Eye (tissue), 1 donor: ENCODE measurements at places on chromosomes 13 and 19.

DNA sequence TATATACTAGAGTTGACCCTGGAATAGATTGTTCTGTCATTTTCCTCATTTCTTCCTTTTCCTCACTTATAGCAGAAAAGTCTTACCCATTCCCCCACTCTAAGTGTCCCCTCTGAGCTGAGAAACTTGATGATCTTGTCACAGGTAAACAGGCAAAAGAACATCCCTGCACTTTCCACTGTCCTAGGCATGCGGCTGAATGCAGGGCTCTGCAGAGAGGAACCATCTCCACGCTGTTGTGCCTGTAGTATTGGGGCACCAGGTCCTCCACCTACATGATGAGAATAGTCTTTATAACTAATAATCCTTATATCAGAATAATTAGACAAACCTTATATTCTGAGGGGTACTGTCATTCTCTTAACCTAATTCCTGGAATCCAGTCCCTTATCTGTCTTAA is 211.3 kb downstream of the RBM26 start:
- DNase-seq: no peak

DNA sequence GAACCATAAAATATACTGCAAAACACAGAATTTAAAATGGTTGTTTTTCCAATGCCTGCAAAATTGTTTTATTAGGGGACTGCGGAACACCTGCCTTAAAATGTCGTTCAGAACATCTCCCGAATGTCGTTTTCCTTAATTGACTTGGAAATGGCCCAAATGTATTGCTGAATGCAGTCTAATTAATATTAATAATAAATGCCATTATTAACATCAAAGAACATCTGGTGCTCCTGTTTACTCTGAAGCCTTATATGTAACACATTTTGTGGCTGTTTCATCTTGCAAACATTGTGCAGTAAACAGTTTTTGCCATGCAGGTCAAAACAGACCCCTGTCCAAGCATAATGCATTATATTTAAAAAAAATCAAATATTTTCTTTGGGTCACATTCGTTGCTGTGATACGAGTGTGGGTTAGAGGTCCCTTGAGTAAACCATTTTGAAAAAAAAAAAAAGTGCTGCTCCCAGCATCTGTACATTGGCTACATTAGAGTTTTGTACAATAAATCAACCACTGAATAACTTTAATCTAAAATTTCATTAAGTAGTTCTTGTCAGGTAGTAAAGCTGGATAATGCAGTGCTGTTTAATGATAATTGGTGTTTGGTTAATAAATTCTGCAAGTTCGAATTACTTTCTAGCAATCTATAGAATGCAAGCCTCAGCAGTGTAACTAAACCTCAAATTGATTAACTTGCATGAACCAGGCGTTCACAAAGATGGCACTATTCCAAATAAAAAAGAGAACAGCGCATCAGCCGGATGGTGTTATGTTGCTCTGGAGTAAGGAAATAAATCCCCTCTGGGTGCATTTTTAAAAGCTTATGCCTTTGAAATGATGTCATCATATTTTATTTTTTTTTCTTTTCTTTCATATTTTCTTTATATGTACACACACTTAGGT is 140.2 kb downstream of the ZNF536 start:
- DNase-seq: peak; percentile 76

GRCh38 chr13:48012668-48013067 is 11.6 kb upstream of the SUCLA2 start:
- DNase-seq: no peak

DNA sequence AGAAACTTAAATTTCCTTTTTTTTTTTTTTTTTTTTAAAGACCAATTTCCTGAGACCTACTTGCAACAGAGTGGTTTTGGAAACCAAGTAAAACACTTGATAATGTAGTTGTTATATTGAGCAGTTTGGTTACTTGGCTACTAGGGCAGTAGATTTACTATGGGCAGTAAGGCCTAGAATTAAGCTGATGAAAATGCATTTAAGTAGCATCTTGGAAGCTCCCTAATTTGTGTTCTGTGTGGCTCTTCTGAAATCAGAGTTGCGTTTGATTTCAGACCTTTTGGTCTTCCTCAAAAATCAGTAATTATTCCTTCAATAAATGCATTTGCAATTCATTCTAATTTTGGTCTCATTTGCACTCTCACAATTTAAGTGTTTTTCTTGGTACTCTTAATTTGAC is 810 bp downstream of the GPR180 start:
- no peak for DNase-seq

DNA sequence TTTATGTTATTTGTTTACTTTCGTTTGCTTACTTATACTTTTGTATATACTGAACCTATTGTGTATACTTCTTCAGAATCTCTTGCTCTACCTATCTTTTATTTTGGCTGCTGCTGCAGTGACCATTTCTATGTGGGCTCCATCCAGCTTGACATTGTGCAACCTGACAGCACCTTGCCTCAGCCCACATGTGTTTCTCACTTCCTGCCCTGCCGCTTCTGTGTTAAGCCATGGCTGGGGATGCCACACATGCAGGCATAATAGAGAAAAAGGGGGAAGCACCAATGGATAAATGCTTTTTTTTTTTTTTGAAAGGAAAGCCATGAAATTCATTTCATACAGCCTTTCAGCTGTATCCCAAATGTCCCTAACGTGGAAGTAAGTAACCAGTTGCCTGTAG is 147.6 kb downstream of the RBM26 start:
- no peak for DNase-seq

DNA sequence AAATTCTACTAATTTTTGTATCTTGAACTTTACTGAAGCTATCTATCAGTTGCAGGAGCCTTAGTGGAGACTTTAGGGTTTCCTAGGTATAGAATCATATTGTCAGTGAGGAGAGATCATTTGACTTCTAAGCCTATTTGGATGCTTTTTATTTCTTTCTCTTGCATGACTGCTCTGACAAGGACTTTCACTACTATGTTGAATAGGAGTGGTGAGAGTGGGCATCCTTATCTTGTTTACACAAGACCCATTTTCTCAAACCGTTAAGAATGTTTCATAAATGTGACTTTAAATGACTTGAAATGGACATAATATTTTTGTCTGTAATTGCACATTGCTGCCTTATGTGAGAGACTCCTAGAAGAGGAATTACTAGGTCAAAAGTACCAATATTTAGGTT is 17.9 kb upstream of the CSNK1A1L start:
- DNase-seq: no peak

- no peak for DNase-seq
These were observed 450.0 kb upstream of the SLC10A2 start for GRCh38 chr13:103516015-103516795.

GRCh38 chr19:9912551-9913236 is 23.6 kb downstream of the OLFM2 start:
- no peak for DNase-seq

GRCh38 chr13:56198350-56198749 is 942.4 kb upstream of the PRR20A start:
- no peak for DNase-seq

DNA sequence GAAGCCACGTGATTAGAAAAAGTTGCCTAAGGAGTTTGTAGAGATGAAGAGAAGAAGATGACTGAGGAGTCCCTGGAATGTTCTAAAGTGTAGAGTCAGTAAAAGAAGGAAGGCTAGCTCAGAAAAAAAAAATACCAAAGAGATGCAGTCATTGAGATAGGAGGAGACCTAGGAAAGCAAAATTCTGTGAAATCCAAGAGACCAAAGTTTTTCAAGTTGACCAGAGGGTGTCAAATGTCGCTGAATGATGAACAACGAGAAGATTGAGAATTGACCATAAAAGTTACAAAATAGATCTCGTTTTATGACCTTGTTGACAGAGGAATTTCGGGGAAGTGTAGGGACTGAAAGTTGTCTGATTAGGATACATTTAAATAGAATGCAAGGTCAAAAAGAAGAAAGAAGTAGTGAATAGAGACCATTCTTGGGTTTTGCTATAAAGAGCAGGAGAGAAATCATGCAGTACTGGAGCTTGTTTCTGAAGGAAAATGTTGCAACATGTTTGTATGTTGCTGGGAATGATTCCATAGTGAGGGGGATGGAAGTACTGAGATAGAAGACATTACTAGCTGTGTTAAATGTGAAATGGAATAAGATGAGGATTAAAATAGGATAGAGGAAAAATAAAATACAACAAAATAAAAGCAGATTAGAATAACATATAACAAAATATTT is 30.2 kb upstream of the HTR2A start:
- no peak for DNase-seq

DNA sequence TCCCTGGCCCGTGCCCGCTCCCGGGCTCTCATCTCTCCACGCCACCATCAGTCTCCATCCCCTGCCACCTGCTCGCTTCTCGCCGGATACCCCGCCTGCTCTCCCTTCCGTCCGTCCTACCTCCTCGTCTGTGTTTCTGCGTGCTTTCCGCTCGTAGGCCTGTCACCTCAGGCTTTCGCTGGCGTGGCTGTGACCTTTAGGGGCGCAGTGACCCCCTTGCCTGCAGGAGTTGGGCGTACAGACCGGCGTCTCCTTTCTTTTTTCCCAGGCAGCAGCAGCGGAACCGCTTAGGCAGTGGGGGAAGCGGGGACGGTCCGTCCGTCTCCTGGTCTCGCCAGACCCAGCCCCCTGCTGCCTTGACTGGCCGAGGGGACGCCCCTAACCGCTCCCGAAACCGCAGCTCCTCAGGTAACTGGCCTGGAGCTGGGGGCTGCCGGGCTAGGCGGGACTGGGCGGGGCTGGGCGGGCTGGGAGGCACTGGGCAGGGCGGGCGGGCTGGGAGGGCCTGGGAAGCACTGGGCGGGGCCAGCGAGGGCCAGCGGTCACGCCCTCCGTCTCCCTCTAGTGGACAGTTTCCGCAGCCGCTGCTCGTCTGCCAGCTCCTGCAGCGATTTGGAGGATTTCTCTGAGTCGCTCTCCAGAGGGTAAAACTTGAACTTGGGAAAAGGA is 6.3 kb downstream of the PGLYRP1 start:
- peak; percentile 93 for DNase-seq

GRCh38 chr19:31761281-31761913 is 412.2 kb upstream of the TSHZ3 start:
- DNase-seq: peak; percentile 17

- DNase-seq: no peak
These were observed 2.5 kb upstream of the S1PR4 start for GRCh38 chr19:3175781-3176714.

- DNase-seq: no peak
These were observed 27.2 kb downstream of the COL4A2 start for GRCh38 chr13:110334256-110334655.

- DNase-seq: no peak
These were observed 1.9 kb upstream of the BCL3 start for GRCh38 chr19:44746616-44746945.

- peak; percentile 83 for DNase-seq
These were observed 193.6 kb downstream of the KCNRG start for GRCh38 chr13:50208826-50209335.

GRCh38 chr19:33493401-33494275 is 28.0 kb downstream of the PEPD start:
- peak; percentile 44 for DNase-seq

DNA sequence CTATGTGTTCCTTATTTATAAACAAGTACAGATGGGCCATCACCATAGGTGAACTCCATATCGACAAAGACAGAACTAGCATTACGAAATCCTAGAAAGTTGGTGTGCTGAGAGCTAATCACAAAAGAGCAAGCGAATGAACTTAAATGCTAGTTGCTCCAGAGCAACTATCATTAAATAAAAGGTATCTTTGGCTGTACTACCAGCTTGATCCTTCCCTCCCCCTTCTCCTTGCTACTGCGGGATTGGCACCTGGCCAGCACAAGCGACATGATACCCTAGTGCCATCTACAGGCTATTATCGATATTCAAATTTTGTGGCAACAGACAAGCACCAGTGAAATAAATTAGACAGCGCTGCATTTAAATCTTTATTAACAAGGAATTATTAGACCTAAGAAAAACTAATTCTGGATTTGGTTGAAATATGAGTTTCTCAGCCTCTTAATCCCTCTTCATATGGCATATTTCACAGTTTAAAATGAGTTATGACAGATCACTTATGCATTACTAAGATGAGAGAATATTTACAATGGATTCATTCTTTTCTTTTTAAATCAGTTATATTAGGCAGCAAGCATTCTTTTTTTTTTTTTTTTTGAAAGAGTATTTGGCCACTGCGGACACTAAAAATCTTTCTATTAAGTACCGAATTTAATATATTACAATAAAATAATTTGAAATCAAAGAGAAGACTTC is 5.8 kb downstream of the PCDH9 start:
- DNase-seq: peak; percentile 94

- no peak for DNase-seq
These were observed 120.6 kb upstream of the GPR12 start for GRCh38 chr13:26881154-26881553.

GRCh38 chr19:52453324-52454094 is at the start of gene ZNF578:
ZNF578 (plus strand) TSS chr19:52453553; CDS start chr19:52501846, 48,293 bp downstream.
- DNase-seq: peak; percentile 96

GRCh38 chr13:113468472-113469201 is 15.3 kb upstream of the ADPRHL1 start:
- DNase-seq: peak; percentile 83

DNA sequence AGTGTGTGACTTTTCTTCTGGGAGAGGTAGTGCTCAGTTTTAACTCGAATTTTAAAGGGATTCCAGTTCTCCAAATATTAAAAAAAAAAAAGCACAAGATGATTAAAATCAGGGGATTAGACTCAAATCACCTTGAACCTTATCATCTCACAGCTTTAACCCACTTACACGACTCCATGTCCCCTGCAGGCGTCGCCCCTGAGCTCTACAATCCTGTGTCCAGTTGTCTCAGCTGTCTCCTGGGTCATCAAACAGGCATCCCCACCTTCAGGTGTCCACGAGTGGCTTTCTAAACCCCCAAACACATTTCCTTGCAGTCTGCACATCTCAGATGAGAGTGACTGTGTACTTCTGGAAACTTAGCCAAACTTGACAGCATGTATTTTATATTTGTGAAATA is 14.1 kb downstream of the ZNF808 start:
- DNase-seq: no peak

DNA sequence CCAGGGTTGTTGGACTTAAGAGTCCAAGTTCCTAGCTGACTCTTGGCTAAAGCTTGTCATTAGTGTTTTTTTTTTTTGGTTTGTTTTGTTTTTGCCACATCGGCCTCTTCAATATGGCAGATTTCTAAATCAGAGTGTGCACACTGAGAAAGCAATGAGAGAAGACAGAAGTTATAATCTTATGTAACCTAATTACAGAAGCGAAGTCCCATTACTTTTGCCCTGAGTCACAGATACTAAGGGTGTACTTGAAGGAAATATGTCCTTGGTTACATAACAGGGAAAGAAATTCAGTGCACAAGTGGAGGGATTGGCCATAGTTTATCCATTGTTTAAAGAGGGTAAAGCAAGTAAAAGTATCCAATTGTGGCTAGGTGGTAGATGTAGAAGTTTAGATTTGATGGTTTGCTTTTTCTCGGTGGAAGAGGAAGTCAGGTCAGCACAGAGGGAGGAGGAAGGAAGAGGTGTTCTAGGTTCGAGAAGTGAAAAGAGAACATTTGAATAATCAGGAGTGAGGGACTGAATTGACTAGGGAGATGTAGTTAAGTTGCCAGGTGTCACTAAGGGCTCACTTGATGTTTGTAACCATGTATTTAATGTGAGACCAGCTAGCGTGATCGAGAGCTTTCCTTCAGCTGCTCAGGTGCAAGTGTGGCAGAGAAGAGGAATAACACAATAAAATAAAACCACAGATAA is 12.2 kb downstream of the GTF2F2 start:
- no peak for DNase-seq

- DNase-seq: no peak
These were observed 69.9 kb upstream of the RAP2A start for GRCh38 chr13:97364031-97364430.

GRCh38 chr13:30808600-30808999 is 73.3 kb downstream of the ALOX5AP start:
- DNase-seq: no peak
